ENCODE measurements at places on chromosomes 5 and 9.

DNA sequence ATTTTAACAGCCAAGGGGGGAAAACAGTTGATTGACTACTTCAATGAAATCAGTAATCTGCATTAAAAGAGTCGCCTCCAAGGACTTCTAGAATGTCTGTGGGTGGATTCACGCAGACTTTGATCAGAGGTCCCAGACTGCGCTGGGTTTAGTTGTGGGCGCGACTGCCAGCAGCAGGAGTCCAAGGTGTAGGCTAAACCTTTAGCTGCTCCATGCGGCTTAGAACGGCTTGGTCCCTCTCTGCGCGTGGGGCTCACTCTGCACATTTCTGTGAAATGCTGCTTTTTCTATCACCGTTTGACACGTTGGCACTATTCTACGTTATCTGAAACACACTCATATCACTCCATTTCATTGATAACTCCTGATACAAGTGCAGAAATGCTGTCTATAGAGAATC, 48.6 kb upstream of the IRX2 start:
- DNase-seq, result no peak

- no peak for DNase-seq
Measured at GRCh38 chr9:91362051-91362611, 413 bp upstream of the AUH start.

DNA sequence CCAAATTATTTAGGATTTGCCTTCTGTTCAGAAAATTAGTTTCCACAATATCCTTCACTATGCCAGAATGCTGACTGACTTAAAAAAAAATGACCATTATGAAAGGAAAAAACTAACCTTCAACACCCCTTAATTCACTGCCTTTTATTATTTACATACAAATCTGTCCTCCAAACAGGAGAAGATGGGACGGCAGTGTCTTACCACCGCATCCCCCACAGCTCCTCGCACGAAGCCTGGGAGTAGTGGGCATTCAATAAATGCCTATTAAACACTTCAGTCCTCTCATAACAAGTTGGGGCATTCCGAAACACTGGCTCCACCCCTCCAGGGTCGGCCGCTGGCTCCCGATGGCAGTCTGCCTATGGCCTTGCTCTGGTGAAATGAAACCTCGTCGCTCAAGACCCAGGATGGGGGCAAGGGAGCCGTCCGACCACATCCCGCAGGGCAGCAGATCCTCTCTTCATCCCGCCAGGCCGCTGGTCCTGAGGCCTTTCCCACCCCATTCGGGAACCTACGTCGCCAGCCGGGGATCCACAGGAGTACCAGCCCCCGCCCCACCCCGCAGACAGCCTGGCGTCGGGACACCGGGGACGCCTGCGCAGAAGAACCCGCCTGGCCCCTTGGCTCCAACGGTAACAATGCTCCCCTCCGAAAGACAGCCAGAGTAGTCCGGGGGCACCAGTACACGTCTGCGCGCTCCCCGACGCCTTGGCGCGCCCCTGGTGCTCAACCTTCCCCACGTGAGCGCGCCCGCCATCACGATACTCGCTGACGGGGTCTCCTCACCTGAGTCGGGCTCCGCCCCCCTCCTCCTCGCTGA, 613 bp downstream of the ZBTB5 start:
- no peak for DNase-seq

DNA sequence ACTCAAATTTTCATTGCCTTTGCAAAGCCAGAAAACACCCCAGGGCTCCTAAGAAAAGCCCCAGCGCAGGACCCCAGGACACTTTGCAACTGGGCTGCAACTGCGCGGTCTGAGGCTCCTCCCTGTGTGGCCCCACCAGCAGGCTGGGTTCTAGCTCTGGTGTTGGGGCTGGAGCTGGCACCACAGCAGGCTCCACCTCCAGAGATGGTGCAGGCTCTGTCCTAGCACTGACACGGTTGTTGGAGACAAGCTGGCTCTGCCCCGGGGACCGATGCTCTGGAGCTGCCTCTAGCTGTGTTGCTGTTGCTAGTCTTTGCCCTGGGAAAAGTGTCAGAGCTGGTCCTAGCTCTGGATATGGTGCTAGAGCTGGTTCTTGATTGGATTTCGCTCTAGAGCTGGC, 13.6 kb downstream of the LCN10 start:
- DNase-seq, result no peak

DNA sequence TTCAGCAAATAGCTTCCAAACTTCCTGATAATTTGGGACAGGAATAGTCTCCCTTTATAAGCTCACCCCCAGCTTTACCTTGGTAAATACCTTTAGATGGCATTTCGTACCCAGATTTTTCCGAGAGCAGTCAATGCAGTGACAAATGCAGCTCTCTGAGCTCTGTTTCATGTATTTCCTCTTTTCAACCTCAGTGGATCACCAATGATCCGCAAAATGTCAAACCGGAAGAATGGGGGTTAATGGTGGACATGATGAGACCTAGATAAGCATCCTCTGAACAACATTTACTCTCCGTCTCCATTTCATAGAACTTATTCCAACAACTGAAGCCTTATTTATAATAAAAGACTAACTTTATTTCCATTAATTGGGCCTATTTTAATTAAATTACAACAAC, 227.3 kb downstream of the MCTP1 start:
- no peak for DNase-seq

- no peak for DNase-seq
Measured at GRCh38 chr9:93697352-93698139, 121.2 kb downstream of the PHF2 start.

GRCh38 chr5:125489146-125489545, 742.7 kb upstream of the ZNF608 start:
- no peak for DNase-seq

DNA sequence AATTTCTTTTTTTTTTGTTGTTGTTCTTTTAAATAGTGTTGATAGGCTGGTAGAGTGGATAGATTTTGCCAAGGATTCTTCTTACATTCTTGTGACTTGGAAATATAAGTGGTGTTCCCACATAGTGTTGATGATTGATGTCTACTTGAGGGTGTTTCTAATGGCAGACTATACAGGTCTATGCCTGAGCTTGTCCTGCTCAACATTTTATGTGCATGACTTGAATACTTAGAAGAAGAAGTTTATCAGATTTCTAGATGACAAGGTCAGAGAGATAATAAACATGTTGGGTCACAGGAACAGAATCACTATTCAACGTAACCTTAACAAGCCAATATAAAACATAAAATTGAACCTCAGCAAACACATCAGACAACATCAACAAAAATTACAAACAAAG, 24.2 kb downstream of the XRCC4 start:
- DNase-seq, result no peak

DNA sequence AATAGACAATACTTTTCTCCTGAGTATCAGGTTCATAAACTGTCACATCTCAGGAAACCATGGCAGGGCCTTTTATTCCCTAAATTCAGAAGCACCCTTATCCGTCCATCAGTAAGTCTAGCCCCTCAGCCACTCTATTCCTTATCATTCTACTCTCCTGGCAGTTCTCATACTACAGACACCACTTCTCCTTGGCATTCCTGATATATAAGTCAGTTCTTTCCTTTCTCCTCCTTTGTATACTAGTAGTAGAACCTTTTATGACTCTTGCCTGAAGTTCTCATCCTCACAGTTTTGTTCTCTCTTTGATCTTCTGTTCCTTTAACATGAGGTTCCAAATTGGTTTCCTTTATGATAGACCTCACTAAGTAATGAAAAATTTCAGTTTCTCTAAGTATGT, 29.3 kb downstream of the GRAMD2B start:
- DNase-seq, result no peak

GRCh38 chr5:112930082-112930344, 8.0 kb upstream of the REEP5 start:
- no peak for DNase-seq

DNA sequence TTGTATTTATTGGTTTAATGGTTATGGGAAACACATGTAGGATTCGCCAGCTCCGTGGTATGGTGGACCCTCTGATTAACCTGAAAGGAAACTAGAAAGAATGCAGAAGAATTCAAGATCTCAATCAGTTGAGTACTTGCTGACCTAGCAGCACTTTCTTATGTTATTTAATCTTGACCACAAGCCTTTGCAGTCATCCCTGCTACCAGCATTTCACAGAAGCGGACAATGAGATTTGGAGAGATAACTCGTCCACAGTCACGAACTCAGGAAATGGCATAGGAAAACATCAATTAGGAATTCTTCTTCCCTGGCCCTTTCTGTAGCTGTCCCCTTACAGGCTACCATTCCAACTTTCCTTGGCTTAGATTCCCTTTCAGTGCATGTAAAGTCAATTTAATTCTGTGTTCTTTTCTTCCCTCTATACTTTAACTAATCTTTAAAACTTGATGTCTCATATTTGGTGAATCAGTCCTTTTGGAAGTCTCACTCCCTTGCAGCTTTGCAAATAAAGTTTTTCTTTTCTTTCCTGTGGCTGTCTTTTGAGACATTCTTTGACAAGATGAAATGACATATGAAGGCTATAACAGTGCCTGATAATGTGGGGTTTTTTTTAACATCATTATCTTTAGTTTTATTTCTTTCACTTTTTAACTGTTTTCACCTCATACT, 1.3 kb upstream of the SLC44A1 start:
- peak; percentile 22 for DNase-seq

GRCh38 chr5:957748-958485, 50.7 kb upstream of the NKD2 start:
- peak; percentile 31 for DNase-seq

- DNase-seq, result no peak
Measured at GRCh38 chr9:75461183-75461582, 372.9 kb downstream of the OSTF1 start.

DNA sequence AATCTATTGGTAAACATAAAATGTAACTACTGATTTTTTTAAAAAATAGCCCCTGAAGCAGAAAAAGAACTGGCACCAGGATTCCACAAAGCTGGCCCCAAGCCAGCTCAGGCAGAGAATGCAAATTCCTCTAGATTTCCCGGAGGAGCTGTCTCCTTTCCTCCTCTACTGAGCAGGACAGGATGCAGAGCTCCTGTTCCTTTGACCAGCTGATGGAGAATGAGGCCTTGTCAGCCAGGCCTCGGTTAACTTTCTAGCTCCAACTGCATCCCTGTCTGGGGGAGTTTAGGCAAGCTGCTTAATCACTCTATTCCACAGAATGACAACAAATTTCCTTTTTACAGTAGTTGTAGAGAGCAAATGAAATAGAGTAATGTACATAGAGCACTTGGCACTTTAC, 155.5 kb downstream of the GNAQ start:
- DNase-seq, result peak; percentile 44

GRCh38 chr5:172144291-172144815, 43.7 kb downstream of the STK10 start:
- no peak for DNase-seq

- DNase-seq, result no peak
Measured at GRCh38 chr5:85760519-85760918, 857.2 kb upstream of the COX7C start.

- no peak for DNase-seq
Measured at GRCh38 chr9:110952540-110952859, 85.8 kb downstream of the LPAR1 start.

DNA sequence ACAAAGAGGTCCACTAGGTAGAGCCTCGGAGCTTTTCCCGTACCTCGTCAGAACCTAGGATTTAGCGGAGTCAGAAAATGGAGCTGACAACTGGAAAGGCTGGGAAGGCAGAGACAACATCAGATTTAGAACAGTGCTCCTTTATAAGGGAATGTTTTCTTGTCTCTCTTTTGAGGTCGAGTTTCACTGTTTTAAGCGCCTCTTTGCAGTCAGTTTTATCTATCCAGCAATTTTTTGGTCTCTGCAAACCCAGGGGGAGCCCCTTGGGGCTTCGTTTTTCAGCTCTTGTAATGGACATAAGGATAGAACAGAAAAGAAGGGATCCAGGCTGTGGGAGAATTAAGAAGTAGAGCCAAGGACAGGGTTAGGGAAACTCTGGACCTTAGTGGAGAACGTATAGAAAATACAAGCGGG, 80.5 kb downstream of the FNBP1 start:
- DNase-seq, result no peak

DNA sequence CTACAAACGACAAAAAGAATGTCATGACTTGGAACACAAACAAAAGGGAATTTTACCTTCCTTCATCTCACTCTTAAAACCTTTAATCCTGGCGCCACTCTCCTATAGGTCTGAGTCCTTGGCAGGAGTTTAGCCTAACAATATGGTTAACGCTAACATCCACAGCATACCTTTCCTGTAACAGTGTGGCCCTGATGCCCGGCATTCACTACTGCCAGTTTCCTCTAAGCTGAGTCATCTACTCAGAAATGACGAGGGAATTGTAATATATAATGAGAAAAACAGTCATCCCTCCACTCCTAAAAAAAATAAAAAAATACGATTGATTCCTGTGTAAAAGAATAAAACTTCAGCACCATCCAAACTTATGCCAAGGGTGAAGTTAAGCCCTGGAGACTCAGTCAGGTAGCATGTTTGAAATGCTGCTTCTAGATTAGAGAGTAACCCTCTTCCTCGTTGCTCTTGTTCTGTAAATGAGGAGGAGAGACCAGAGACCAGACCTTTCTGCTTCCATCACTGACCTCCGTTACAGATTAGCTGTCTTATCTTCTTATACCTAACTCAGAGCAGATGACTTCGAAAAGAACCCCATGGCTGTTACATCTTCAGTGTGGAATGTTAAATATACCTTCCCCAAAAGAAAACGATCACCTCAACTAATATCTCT, 37.4 kb downstream of the CCDC125 start:
- no peak for DNase-seq

DNA sequence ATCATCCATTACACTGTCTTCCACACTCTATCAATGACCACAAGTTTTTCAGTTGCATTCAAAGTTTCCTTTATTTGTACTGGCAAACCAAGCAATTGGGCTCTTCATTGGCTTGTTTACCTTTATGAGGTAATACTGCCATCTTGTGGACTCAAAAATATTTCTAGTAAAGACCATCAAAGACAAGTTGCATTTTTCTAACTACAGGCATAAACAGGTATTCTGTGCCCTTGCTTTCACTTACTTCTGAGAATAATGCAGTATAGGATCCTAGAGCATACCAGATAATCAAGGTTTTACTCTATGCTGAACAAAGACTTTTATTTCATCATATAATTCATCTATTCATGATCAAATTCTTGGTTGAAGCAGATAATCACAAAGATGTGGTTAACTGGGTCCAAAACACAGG, 173.7 kb upstream of the POU5F2 start:
- peak; percentile 63 for DNase-seq

DNA sequence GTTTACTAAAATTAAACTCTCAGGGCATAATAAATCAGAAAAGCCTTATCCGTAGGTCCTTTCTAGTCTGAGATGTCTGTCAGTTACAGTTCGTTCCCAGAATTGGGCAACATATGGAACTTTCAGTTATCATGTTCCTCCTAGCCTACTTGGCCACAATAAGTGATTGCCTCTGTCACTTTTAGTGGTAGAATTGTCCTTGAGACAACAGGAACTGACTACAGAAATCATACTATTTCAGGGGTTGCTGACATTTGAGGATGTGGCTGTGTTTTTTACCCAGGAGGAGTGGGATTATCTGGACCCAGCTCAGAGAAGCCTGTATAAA, 956 bp downstream of the ZNF189 start:
- no peak for DNase-seq

- no peak for DNase-seq
Measured at GRCh38 chr5:88926774-88927173, 43.8 kb upstream of the MEF2C start.

- no peak for DNase-seq
Measured at GRCh38 chr5:67335426-67335825, 138.8 kb upstream of the CD180 start.
